ENCODE measurements at places on chromosomes 5 and 9.

- DNase-seq: no peak
These were observed 41.8 kb downstream of the RAPGEF1 start for GRCh38 chr9:131697908-131698617.

DNA sequence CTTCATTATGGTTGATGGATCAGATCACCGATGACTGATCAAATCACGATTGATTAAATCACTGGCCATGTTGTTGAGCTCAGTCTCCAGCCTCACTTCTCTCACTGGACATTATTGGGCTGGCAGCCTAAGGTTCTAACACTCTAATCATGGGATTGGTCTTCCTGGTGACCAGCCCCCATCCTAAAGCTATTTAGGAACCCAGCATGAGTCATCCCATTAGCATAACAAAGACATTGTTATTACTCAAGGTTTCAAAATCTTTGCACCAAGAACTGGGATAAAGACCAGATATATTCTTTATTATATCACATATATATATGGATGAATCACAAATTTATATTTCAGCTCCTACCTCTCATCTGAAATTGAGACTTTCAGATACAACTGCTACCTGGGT is 272.1 kb upstream of the IL12B start:
- DNase-seq: no peak

GRCh38 chr9:98576354-98576753 is 132.4 kb downstream of the GABBR2 start:
- no peak for DNase-seq

GRCh38 chr5:69367697-69368279 is 1.5 kb downstream of the AK6 start:
- no peak for DNase-seq

DNA sequence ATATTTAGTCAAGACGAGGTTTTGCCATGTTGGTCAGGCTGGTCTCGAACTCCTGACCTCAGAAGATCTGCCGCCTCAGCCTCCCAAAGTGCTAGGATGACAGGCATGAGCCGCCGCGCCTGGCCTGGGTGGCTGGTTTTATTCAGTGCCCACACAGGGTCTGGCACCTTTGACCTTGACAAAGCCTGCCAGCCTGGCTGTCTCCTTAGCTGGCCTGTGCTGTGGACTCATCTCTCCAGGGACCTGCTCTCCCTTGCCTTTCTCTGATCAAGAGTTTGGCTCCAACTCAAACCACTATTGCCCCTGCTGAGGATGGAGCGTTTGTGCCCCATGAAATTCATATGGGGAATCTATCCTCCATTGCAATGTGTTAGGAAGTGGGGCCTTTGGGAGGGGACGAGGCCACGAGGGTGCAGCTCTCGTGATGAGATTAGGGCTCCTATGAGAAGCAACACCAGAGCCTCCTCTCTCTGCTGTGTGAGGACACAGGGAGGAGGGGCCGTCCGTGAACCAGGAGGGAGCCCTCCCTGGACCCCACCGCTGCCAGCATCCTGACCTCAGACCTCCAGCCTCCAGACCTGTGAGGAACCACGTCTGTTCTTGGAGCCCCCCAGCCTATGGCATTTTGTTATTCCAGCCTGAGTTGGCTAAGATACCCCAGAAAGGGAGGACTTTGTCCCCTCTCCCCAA is 45.0 kb downstream of the MRPL36 start:
- no peak for DNase-seq

GRCh38 chr5:75729321-75729720 is 12.1 kb upstream of the POC5 start:
- no peak for DNase-seq

DNA sequence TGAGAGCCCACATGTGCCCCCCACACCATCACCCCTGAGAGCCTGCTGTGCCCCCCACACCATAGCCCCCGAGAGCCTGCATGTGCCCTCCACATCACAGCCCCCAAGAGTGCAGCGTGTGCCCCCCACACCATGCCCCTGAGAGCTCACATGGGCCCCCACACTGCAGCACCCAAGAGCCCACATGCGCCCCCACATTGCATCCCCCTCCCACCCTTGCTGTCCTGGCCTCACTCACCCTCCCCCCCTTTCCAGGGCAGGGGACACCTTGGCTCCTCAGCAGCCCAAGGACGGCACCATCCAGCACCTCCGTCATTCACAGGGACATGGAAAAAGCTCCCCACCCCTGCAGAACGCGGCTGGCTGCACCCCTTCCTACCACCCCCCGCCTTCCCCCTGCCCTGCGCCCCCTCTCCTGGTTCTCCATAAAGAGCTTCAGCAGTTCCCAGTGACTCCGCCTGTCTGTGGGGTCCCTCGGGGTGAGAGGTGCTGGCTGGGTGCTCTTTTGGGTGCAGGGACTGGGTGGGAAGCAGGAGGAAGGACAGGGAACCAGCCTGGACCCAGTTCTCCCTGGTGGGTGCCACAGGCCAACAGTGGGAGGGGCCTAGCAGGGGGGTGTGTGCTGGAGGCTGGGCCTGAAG is 5.0 kb downstream of the LCN1 start:
- no peak for DNase-seq

GRCh38 chr9:101093620-101094019 is 65.1 kb downstream of the PLPPR1 start:
- no peak for DNase-seq

DNA sequence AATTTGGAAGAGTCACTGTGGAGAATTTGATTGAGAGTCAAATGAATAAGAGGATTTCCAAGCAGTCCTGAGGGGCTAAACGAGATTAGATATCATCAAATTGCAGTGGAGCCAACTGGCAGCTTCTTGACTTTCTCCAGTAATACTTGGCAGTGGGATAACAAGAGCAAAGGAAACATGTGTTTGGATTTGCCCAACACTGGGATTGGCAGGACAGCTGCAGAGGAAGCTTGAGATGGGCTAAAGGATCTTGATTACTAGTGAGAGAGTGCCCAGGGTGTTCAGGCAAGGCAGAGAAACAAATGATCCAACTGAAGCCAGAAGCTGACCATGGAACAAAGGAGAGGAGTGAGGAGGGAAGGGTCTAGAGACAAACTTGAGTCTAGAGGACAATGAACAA is 356.0 kb upstream of the ISL1 start:
- no peak for DNase-seq

- DNase-seq: no peak
These were observed 74.2 kb downstream of the OXCT1 start for GRCh38 chr5:41796061-41796460.

- no peak for DNase-seq
These were observed 8.9 kb upstream of the NREP start for GRCh38 chr5:111765613-111766571.

- DNase-seq: no peak
These were observed 31.8 kb downstream of the ABCA1 start for GRCh38 chr9:104896131-104896530.

DNA sequence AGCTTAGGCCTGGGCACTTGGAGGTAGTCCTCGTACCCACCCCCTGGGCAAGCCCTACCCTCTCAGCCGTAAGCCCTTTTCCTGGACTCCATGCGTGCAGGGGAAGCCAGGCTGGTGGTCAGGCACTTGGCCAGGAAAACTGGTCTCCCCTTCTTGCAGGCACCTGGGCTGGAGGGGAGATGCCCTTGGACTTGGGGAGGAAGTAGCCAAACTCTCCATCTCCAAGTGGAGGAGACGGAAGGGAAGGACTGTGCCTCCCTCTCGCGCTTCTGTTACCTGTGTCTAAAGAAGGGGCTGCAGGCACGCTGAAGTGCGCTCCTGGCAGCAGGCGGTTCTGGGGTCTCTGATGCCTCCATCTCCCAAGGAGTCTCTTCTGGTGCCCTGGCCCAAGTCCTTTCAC is 283.9 kb downstream of the PBX3 start:
- no peak for DNase-seq

DNA sequence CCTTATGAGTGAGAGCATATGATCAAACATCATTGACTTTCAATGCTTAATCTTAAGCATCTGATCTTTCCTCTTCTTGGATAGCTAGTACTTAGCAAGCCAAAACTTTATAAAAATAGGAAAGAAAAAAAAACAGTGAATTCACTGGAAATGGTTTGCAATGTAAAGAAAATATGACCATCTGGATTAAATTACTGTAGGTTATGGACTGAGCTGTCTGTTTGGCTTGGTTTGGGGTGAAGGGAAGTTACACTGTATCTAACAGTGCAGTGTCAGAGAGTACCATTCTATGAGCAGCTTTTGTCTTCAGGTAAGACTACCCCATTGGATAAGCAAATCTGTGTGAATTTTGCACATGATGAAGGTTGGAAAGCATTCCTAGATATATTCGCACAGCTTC is 151.4 kb downstream of the TLE1 start:
- DNase-seq: no peak

DNA sequence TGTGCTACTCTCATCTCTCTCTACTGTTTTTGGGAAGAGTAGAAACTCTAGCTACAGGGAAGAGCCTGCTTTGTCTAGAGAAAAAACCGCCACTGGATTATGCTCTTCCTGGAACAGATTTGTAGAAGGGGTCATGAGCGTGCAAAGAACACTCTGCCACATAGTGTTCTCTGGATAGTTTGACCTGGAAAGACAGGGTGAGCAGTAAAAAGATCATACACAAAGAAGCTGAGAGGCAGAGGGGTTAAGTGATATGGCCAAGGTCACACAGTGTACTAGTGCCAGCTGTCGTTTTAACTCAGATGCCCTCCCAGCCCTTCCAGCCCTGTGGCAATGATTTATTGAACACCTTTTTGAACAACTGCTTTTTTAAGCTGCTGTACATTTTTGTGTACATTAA is 182.2 kb downstream of the NNT start:
- DNase-seq: no peak

GRCh38 chr9:70765946-70766345 is 351.5 kb upstream of the KLF9 start:
- DNase-seq: no peak

GRCh38 chr5:65199993-65200675 is 281.6 kb downstream of the ADAMTS6 start:
- DNase-seq: no peak

DNA sequence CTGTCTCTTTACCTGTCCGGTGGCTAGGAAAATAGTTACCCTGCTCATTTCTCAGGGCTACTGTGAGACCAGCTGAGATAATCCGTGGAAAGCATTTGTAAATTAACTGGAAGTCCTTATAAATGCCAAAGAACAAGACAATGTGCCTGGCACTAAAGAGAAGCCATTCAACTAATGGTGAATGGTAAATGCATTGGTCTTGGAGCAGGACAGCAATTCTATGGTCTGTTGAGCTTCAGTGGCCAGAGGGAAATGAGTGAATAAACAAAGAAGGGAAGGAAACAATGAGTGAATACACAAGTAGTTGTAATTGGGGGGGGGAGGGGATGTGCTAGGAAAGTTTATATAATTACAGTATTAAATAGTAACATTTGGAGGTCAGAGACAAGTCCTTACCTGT is 353.6 kb downstream of the SEMA5A start:
- no peak for DNase-seq

- peak; percentile 20 for DNase-seq
These were observed at the start of gene SYNPO for GRCh38 chr5:150640311-150641005. SYNPO (plus strand) TSS chr5:150640660; CDS start chr5:150648276, 7,616 bp downstream.

DNA sequence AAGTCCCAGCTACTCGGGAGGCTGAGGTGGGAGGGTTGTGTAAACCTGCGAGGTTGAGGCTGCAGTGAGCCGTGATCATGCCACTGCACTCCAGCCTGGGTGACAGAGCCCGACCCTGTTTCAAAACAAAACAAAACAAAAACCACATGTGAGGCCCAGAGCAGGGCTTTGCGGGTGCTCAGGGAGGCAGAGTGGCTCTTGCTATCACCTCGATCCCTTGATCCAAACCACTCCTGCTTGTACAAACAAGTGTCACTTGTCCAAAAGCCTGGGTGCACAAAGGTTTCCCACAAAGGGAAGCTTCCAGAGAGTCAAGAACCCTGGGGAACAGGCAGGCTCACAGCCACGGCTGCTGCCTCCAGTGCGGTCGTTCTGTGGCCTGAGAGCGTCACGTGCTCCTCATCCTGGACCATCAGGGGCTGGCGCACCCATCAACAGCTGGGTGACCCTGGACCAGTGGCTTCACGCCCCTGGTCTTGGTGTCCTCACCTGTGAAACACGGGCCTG is 162.7 kb downstream of the C9orf50 start:
- DNase-seq: no peak

DNA sequence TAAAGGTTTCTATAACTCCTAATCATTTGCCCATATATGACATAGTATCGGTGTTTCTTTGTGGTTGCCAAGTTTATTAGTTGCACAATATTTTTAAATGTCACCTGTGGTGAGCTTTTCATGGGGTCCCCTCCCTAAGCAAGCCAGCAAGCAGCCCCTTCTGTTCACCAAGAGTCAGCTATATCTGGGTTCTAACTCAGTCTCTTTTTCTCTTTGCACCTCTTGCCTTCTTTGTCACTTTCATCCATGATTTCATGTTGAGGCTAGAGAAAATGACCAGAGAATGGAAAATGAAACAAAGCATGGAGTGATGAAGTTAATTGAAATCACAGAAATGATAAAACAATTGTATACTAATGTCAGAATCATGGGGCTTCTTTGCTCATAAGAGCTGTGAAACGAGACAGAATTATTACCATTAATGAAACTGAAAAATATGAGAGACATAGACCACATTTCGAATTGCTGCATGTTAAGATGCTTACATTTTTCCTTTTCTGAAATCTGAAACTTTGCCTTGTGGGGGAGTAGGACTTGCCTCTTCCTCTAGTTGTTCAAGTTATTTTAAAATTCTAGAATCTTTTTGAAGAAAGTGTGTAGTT is 75.7 kb downstream of the CAMK4 start:
- DNase-seq: no peak

DNA sequence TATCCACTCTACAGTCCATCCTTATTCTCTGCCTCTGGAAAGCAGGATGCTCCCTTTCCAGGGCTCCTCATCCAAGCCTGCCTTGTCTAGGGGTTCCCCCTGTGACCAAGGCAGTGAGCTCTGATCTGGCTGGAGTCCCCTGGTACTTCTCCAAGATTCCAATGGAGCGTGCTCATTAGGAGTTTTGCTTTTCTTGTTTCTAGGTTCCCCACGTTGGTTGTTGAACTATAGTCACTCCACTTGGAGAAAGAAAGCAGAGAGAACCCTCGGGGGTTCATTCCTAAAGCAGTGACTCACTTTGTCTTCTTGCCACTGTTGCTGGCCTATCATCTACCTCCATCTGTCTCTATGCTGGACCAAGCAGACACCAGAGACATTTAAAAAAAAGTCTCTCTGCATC is 192.6 kb downstream of the TLE4 start:
- no peak for DNase-seq

GRCh38 chr5:24691074-24691473 is 46.3 kb upstream of the CDH10 start:
- no peak for DNase-seq

- DNase-seq: peak; percentile 37
These were observed 136.3 kb downstream of the MYO10 start for GRCh38 chr5:16799796-16800195.

- no peak for DNase-seq
These were observed 40.2 kb downstream of the STK10 start for GRCh38 chr5:172147857-172148256.

GRCh38 chr9:81335879-81336421 is 353.4 kb downstream of the TLE1 start:
- no peak for DNase-seq
